ENCODE measurements at places on chromosomes 4 and X. TPM values are rescaled to one million over a fixed set of nuclear protein-coding genes. Genes with fewer than 3 reads are reported as not detected.

DNA sequence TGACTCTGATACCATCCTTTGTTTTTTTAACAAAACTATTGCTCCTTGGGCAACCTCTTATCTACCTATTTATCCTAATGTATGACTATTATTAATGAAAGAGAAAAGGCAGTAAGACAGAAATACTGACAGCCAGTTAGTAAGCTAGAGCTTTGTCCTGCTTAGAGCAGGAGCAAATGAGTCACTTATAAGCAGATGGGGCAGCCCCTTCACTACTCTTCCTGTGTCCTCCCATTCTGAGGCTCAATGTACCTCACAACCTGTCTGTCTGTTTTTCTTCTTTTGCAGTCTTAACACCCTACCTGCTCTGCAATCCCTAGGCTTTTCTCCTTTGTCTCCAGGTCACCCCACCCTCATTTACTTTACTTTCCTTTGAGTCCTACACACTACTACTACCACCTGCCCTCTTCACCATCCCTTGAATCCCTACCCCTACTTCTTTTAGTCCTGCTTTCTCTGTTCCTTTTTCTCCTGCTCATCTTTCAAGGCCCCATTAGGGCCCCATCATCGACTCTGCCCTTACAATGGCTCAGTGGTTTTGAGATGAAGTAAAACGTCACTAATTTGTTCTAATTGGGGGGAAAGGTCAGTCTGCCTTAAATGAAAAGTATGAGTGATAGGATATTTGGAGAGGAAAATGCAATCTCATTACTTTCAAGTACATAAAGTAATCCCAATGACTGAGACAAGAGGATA, 294.3 kb downstream of the GUCY2F start:
- no peak for DNase-seq
- H3K4me1 ChIP-seq: no peaks in the 10 kb centered on the region
- peaks cover 5% of the 10 kb centered on the region for H3K27me3 ChIP-seq
- no peak overlapping the region for H3K27ac ChIP-seq

GRCh38 chr4:15479089-15479912, 9.6 kb downstream of the CC2D2A start:
- peak overlapping the region; percentile 81 for H3K27ac ChIP-seq
- no peaks in the 10 kb centered on the region for H3K36me3 ChIP-seq
- H3K27me3 ChIP-seq: no peaks in the 10 kb centered on the region
- peaks cover 4% of the 10 kb centered on the region for H3K4me1 ChIP-seq
- peak overlapping the region; percentile 53 for H3K4me3 ChIP-seq

- DNase-seq: no peak
- H3K36me3 ChIP-seq: no peaks in the 10 kb centered on the region
- H3K4me1 ChIP-seq: no peaks in the 10 kb centered on the region
- no peak overlapping the region for H3K27ac ChIP-seq
Measured at GRCh38 chr4:105978684-105979296, 83.5 kb downstream of the NPNT start.

The HSFX1 gene
- polyA plus RNA-seq: 0.57 TPM

DNA sequence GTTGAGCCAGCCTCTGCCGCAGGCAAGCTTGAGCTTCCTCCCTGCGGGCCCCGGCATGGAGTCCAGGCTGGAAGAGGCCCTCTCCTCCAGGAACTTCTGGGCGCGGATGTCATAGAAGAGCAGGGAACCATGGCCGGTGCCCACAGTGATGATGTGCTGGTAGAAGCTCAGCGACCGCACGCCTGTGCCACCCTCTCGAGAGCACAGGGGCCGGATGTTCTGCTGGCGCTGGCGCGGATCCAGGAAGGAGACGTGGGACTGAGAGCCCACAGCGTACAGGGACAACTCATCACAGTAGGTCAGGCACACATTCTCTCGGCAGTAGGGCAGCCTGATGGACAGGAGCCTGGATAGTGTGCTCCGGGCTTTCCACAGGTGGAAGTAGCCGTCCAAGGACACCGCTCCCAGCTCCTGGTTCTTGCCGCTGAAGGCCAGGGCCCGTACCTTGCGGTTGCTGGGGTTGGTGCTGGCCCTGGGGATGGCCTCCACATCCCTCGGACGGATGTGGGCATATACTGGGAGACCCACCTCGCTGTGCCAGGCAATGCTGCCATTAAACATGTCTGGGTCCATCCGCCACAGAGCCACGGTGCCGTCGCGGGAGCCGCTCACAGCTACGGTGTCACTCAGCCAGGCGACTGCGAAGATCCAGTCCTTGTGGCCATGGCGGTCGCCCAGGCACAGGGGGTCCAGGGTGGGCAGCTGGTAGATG, 1.2 kb downstream of the DCAF12L2 start:
- no peaks in the 10 kb centered on the region for H3K4me1 ChIP-seq
- no peak overlapping the region for H3K27ac ChIP-seq
- DNase-seq: no peak
- no peak overlapping the region for H3K4me3 ChIP-seq
- no peaks in the 10 kb centered on the region for H3K27me3 ChIP-seq

The FAM184B gene
- 0.08 TPM for polyA plus RNA-seq

The CXCL8 gene
- 2.1 TPM for polyA plus RNA-seq

DNA sequence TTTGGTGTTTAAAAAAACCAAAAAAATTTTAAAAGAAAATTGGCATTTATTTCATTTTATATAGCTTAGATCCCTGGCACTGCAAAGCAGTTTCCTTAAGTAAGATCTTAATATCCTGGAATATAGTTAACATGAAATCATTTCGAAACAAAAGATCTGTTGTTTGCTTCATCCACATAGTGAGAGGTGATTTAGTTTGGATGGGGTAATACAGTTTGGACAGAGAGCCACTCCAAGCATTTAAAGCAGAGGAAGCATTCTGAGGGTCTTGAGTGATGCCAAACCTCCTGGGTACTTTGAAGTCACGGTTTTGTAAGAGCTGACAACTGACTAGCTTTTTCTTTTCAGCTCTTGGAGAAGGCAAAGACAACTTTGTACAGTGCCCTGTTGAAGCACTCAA, 28.7 kb downstream of the NOCT start:
- no peak overlapping the region for H3K27ac ChIP-seq
- no peaks in the 10 kb centered on the region for H3K36me3 ChIP-seq
- no peak overlapping the region for H3K4me3 ChIP-seq
- peaks cover 6% of the 10 kb centered on the region for H3K4me1 ChIP-seq
- DNase-seq: no peak

- no peak overlapping the region for H3K27ac ChIP-seq
- no peaks in the 10 kb centered on the region for H3K4me1 ChIP-seq
- H3K4me3 ChIP-seq: no peak overlapping the region
- no peak for DNase-seq
- no peaks in the 10 kb centered on the region for H3K36me3 ChIP-seq
- no peaks in the 10 kb centered on the region for H3K27me3 ChIP-seq
Measured at GRCh38 chr4:43243433-43244116, 351.1 kb downstream of the GRXCR1 start.

The FGFR3 gene
- polyA plus RNA-seq: 0.11 TPM

GRCh38 chr4:106264331-106264728, 51.7 kb downstream of the TBCK start:
- no peaks in the 10 kb centered on the region for H3K36me3 ChIP-seq
- DNase-seq: no peak

- H3K36me3 ChIP-seq: no peaks in the 10 kb centered on the region
- H3K4me3 ChIP-seq: no peak overlapping the region
Measured at GRCh38 chr4:41976775-41977516, 4.6 kb upstream of the DCAF4L1 start.

The SAGE1 gene
- polyA plus RNA-seq: 0.03 TPM
